ENCODE measurements at places on chromosomes 5 and 9.

DNA sequence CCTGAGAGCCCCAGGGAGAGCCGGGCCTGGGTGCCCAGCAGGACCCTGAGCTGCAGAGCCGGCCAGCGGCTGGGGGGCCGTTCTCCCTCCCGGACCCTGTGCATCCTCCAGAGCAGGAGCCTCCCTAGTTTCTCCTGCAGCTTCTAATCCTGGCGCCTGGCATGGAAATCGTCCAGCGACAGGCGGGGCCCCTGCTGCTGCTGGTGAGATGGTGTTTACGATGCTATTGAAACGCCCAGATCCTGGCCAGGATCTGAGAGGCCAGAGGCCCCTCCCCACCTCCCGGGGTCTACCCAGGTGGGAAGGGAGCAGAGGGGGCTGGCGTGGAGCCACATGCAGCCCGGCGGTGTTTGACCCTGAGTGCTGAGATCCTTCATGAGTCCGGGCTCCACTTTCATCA is 38.2 kb upstream of the CEP72 start:
- no peak for DNase-seq

- no peak for DNase-seq
Measured at GRCh38 chr9:83754383-83754977, 46.7 kb upstream of the UBQLN1 start.

- no peak for DNase-seq
Measured at GRCh38 chr5:66646570-66646969, 50.4 kb downstream of the MAST4 start.

DNA sequence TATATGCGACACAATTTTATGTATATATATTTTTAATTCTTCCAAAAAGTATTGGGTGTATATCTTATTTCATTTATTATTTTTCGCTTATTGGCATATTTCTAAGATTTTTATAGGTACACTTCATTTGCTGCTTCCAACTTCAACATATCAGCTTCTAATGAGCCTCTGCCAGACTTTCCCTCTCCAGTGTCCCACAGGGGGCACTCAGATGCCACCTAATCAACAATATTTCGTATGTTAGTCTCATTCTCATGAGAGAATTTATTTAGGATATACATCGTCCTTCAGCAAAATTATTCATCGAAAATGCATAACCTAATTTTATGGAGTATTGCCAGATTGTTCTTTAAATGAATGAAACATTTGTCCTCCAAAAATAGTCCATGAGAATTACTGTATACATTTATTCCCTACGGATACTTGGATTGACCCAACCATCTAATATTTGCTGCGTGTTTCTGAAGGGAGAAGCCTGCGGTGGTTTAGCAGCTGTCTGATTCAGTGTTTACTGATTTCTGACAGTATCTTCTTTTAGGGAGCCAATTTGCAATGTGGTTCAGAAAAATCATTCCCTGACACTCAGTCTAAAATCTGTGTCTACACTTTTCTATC is 100.6 kb upstream of the SELENOP start:
- DNase-seq, result peak; percentile 58

DNA sequence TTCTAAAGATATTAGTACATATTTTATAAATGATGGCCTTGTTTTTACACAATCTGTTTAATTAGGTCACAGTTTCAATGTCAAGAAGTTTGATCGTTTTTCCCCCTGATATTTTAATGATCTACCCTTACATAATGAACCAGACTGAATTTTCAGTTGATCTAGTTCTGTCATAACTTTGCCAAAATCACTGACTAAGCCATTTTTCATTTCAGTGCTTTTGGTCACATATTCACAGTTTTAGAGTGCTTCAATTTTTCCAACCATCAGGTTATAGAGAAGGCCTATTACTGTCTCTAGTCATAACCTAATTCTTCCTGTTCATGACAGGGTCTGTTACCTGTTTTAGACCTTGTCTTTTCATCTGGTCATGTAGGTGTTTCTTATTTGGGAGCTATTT is 577.9 kb upstream of the PTPRD start:
- DNase-seq, result no peak

DNA sequence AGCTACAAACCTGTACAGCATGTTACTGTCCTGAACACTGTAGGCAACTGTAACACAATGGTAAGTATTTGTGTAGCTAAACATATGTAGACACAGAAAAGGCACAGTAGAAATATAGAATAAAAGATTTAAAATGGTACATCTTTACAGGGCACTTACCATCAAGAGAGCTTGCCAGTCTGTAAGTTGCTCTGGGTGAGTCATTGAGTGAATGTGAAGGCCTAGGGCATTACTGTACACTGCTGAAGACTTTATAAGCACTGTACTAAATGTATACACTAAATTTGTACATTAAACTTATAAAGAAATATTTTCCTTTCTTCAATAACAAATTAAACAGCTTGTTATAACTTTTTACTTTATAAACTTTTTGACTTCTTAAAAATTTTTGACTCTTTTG is 20.5 kb downstream of the ADRB2 start:
- no peak for DNase-seq

DNA sequence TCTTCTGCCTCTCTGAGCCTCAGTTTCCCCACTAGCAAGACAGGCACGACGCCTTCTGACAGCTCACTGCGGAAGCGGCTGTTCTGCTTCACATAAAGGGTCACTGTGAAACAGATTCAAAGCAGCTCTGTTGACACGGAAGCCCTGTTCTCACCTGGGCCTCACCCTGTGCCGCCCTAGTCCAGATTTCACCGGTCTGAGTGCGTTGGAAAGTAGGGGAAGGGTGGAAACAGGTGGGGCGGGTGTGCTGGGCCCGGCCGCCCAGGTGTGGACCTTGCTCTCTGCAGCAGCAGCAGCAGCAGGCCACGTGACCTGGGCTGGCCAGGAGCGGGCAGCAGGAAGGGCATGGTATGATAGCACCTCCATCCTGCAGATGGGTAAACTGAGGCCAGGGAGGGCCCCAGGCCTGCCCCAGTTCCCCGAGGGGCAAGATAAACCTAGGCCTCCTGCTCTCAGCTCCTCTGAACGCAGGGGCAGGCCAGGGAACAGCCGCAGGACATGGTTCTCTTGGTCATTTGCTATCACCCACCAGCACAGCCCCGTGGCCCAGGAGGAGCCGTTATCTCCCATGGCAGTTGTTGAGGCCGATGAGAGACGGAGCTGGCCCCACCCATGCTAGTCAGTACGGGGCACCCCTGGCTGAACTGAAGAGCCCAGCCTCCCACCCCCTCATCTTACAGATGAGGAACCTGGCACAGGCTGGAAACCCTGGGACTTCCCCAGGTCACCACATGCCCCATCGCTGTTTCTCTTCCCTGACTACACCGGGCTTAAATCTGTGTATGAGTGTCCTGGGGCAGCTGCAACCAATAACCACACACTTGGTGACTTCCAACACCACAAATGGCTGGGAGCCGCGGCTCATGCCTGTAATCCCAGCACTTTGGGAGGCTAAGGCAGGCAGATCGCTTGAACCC is 12.1 kb downstream of the PTGES2 start:
- DNase-seq, result no peak

DNA sequence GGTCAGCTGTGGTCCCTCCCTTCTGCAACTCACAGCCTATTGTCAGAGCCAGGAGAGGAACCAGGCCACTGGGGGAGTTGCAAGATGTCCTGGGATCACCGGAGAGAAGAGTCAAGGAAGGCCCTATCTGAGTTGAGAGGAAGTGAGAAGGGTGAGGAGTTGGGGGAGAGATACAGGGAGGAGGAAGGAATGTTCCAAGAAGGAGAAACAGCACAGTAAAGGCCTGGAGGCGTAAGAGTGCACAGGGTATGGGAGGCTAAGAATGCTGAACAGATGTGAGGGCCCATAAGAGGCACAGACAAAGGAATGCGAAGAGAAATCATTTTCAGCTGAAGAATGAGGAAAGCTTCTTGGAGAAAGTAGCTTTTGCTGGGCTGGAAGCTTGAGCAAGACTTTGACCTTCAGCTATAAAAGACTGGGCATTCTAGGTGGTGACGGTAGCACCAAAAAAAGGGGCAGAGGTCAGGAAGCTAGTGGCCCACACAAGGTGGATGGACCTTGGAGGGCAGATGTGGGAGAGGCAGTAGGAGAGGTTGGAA is 21.6 kb upstream of the CSF1R start:
- DNase-seq, result no peak

All from hepatic stellate cell (primary cell).